ENCODE measurements at places on chromosomes 3 and 15. TPM values are rescaled to one million over a fixed set of nuclear protein-coding genes. Genes with fewer than 3 reads are reported as not detected.

POPDC2 gene
- 10.2 TPM for polyA plus RNA-seq

UROC1 gene
- 0.06 TPM for polyA plus RNA-seq

PGBD4 gene
- 2.2 TPM for polyA plus RNA-seq

TAGLN3 gene
- 2.8 TPM for polyA plus RNA-seq

APOD gene
- 8.2 TPM for polyA plus RNA-seq

LMCD1 gene
- 26.7 TPM for polyA plus RNA-seq

BCHE gene
- polyA plus RNA-seq: 6.3 TPM
